ENCODE measurements at places on chromosomes 7 and 10.
A peak's percentile ranks its signal among the peaks of the same experiment; 100 is the strongest.

- DNase-seq = no peak
Observed at GRCh38 chr7:90225601-90226000, 14.1 kb downstream of the STEAP2 start.

DNA sequence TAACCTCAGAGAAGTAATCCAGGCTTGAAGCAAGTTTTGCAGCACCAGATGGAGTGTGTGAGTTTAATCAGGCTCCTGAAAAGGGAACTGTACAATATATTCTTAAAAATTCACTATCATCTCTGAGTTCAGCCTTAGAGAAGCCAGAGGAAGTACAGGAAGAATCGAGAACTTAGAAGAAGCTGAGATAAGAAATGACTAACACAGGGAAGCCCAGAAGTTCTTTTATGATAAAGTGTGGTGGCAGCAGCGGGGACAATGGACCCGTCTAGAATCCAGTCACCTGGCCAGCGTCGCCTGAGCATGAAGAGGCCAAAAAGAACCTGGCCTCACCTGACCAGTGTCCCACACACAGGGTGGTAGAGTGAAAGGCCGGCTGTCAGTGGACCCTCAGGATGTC lies 161.0 kb downstream of the USP6NL start:
- DNase-seq = no peak

- peak; percentile 71 for DNase-seq
Observed at GRCh38 chr10:92591550-92592022, 1.3 kb upstream of the KIF11 start.

GRCh38 chr7:8232999-8233847 lies 28.7 kb downstream of the ICA1 start:
- DNase-seq = no peak

DNA sequence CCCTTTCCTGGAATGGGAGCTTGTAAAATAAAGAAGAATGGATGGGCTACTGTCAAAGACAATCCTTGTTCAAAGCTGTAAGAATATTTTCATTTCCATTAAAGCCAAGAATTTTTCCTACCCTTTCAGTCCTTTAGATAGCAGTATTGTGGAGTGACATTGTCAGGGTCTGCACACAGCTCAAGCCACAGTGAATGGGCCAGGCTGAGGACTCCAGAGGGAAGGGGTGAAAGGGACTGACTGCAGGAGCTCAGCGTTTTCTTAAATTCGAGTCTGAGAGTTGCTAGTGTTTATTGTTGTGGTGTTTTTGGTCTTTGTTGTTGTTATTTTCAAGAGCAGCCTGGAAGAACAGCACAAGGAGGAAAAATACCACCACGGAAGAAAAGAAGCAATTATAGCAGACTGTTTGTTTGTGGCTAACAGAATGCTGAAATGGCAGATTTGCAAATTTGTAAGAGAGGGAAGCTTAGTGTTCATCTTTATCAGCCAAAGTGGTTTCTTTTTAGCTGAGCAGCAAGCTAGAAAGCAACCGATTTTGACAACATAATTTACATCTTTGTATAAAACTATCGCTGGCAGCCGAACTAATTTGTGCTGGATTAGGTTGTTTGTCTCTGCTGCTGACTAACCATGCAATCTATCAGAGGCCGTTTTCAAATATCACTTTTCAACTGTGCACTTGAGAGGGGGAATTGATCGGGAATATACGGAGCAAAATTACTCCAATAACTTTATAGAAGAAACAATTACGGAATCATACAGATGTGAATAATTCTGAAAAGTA lies 192.1 kb downstream of the LRMDA start:
- DNase-seq = no peak

DNA sequence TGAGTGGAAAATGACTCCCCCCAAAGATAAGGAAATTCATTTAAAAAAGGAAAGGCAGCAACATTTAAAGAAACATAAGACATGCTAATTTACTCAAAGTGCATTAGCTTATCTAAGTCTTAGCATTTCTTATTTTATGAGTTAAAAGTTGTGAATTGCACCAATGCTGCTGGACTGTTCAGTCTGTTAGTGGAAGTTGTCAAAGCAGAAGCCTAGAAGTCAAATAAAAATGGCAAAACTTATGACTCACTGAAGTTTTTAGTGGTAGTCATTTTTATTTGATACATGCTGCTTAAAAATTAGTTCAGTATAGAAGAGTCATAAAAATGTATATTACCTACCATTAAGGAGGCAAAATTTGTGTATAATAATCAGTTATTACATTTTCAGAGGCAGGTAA lies 90.8 kb upstream of the FGL2 start:
- no peak for DNase-seq

GRCh38 chr7:30785786-30786185 lies 14.6 kb downstream of the MINDY4 start:
- no peak for DNase-seq

DNA sequence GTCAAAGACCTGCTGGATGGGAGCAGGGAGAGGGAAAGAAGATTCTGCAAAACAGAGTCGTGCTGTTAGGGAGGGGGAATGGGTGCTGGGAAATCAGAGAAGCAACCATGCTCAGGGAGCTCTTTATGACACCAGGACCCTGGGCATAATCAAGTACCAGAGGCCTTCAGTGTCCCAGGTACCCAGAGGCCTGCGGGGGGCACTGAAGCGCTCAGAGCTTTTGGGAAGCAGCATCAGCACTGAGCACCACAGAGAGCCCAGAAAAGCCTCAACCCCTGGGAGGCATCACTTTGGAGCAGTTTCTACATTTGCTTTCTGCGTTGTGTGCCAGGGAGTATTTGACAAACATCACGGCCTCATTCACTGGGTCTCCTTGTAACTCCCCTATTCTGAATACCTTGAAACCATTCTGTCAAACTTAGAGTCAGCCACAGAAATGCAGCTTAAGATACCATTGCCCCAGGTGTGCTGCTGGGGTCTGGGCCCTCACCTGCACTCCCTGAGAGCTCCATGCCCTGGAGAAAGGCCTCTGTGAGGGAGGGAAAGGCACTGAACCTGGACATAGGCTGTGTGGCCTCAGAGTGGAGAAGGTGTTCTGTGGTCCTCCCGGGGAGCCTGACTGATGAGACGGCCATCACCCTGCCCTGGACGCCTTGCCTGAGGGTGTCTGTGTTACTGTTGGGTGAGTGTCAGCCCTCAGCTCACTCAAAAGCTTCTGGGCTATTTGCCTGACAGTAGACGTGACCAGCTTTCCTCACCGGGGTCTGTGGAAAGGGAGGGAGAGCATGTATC lies 37.1 kb downstream of the CXCL12 start:
- no peak for DNase-seq

- no peak for DNase-seq
Observed at GRCh38 chr7:149245744-149246143, 6.3 kb downstream of the ZNF212 start.

GRCh38 chr7:77348371-77348813 lies 67.8 kb downstream of the GSAP start:
- DNase-seq = no peak

DNA sequence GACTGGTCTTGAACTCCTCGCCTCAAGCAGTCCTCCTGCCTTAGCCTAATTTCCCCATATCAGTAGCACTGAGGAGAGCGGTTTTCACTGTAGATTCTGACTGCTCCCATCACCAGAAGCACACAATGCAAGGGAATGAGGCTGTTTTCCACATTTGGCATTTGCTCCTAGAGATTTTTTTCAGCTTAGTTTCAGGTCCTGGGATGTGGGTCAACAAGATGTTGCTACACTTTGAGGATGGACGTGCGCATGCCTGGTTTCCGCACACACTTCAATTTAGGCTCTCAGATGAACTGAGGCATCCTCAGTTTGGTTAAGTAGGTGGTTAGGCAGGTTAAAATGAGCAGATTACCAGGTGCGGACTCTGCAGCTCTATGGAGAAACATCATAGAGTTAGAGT lies 287.1 kb upstream of the LYZL1 start:
- no peak for DNase-seq

- no peak for DNase-seq
Observed at GRCh38 chr7:85081392-85081791, 105.5 kb downstream of the SEMA3D start.

DNA sequence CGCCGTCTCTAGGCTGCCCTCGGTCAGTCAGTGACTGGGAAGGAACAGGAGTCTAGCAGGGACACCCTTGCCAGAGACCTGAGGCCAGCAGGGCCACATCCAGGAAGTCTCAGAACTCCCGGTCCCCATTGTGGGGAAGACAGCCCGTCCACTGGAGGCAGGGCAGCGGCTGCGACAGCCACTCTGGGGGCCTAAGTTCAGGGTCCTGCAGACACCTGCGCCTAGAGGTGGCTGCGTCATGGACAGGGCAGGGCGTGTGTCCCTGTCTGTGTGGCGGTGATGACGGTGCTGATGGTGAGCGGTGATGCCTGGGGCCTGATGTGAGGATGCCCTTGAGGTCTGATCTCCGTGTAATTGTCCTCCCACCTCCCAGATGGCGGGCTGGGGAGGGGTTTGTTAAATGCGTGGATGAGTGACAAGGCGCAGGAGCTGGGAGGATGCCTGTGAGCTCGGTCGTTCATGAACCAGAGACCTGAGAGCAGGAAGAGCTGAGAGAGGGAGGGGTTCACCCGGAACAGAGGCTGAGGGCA lies 537.9 kb upstream of the FOXK1 start:
- DNase-seq = no peak

GRCh38 chr10:95535526-95535925 lies 25.6 kb downstream of the SORBS1 start:
- DNase-seq = no peak

- DNase-seq = no peak
Observed at GRCh38 chr10:60315311-60315710, 74.4 kb downstream of the ANK3 start.

GRCh38 chr7:93185303-93186027 lies 37.3 kb upstream of the SAMD9L start:
- DNase-seq = no peak

DNA sequence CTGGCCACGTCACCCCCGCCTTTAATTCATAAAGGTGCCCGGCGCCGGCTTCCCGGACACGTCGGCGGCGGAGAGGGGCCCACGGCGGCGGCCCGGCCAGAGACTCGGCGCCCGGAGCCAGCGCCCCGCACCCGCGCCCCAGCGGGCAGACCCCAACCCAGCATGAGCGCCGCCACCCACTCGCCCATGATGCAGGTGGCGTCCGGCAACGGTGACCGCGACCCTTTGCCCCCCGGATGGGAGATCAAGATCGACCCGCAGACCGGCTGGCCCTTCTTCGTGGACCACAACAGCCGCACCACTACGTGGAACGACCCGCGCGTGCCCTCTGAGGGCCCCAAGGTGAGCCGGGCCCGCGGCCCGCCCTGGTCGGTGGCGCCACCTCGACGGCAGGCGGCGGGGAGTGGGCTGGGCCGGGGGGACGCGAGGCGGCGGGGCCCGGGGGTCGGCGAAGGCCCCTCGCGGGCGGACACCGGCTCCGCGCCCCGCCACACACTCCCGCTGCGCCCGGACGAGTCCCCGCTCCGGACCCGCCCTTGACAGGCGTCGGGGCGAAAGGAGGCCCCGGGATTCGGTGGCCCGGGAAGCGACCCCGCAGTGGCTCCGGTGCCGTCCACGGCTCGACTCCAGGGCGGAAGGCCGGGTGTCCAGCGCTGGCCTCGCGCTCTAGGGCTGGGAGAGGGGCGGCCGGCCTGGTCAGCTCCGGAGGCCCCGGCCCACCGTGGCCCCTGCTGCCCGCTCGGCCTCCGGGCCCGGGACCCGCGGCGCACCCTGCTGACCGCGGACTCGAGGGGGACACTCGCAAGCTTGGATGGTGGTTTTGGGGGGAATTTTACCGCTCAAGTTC lies 557 bp downstream of the BAG3 start:
- DNase-seq = no peak

DNA sequence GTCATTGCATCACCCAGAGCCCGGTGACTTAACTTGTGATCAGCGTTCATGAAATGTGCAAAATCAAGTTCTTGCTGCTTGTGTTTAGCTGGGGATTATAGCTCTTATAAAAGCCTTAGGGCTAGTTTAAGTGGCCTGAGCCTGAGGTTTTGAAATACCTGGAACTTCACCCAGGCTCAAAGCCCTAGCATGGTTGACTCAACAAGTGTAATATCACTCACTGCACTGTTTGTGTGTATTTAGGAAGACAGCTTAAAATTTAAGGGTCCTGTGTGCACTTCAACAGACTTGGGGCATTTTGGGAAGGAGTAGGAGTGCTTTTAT lies 489.5 kb downstream of the GATA3 start:
- no peak for DNase-seq

DNA sequence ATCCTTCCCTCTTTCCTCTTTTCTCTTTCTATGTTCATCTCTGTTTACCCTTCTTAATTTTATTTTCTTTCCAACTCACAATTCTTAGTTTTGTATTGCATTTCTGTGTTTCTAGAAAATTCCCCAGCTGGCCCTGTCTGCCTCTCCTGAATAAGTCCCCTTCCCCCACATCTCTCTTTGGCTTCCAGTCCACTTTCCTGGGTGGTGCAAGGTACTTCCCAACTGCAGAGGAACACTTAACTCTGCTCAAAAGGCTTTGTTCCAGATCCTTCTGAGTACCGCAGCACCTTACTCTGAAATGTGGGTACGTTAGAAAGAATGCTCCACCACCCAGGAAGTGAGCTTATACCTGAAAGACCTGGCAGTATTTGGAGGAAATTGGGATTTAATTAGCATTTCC lies 227.0 kb downstream of the TMEM178B start:
- no peak for DNase-seq

DNA sequence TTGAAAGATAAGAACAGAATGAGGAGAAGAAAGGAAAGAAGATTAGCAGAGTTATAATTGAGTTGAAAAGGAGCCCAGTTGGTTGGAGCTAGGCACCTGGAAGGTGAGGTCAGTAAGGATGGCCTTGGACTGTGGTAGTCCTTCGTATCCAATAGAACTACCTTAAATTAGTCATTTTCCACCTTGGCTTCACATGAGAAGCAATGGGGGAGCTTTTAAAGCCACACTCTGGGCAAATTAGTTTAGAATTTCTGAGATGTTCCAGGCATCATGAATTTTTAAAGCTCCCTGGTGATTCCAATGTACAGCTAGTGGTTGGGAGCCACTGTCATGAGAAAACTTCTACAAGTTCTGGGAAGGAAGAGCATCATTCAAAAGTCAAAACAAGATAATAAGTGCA lies 27.3 kb upstream of the CYP3A5 start:
- DNase-seq = no peak

DNA sequence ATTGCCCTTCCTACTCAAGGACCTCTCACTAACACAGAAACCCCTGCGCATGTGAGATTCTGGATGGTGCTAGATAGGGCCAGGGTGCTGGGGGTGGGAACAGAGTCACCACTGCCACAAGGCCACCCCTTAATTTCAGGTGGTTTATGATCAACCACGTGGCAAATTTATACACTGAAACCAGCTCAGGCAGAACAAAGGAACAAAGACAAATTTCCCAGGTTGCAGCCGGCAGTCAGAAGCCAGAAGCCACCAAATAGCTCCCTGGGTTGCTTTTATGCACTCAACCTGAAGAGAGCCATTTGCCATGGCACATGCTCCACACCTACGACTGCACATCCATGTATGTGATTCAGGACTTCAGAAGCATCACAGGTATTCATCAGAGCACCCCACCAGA lies 2.5 kb downstream of the VOPP1 start:
- no peak for DNase-seq
